H9 (cell line): ENCODE measurements at places on chromosomes 5 and 9. TPM values are rescaled to one million over a fixed set of nuclear protein-coding genes. Genes with fewer than 3 reads are reported as not detected.

Gene GLRA1
- not detected in 2 replicates for total RNA-seq

Gene GPR150
- 0.11 TPM in 1 of 2 replicates, not detected in the other for total RNA-seq

Gene PTPA
- 140 and 145 TPM in 2 replicates for total RNA-seq

Gene FOXD1
- total RNA-seq = 0.20 and 0.31 TPM in 2 replicates

Gene CDKN2B-AS1
- not detected in 2 replicates for total RNA-seq

Gene GRIA1
- 0.31 and 0.52 TPM in 2 replicates for total RNA-seq

Gene PCSK5
- 6.3 and 7.5 TPM in 2 replicates for total RNA-seq

Gene ASPN
- total RNA-seq = not detected in 2 replicates

Gene SLC6A19
- total RNA-seq = not detected in 2 replicates

Gene ACTBL2
- total RNA-seq = not detected in 2 replicates

Gene RACK1
- 2,548 and 2,552 TPM in 2 replicates for total RNA-seq

Gene PCDHB1
- 0.07 and 0.11 TPM in 2 replicates for total RNA-seq

Gene OR2V2
- not detected in 2 replicates for total RNA-seq

Gene NOL8
- total RNA-seq = 42.1 and 48.4 TPM in 2 replicates

Gene UTP15
- 43.5 TPM in 2 replicates for total RNA-seq

Gene RC3H2
- total RNA-seq = 49.0 and 49.8 TPM in 2 replicates

Gene NDST1
- 59.2 and 65.5 TPM in 2 replicates for total RNA-seq

Gene RAI14
- 118 and 127 TPM in 2 replicates for total RNA-seq

Gene SPATA31C2
- total RNA-seq = 0.15 and 0.20 TPM in 2 replicates

Gene PCDHB11
- 1.9 and 2.0 TPM in 2 replicates for total RNA-seq

Gene FRRS1L
- total RNA-seq = 3.3 and 3.5 TPM in 2 replicates

Gene CPLANE1
- 6.8 and 11.6 TPM in 2 replicates for total RNA-seq

Gene TMEM174
- total RNA-seq = not detected in 2 replicates

Gene PCDHB5
- 2.8 and 2.9 TPM in 2 replicates for total RNA-seq

Gene CATSPER3
- total RNA-seq = 0.31 and 0.50 TPM in 2 replicates

Gene ATP10B
- 0.11 and 0.42 TPM in 2 replicates for total RNA-seq

Gene NPDC1
- 51.8 and 57.6 TPM in 2 replicates for total RNA-seq

Gene HSD17B3
- not detected in 2 replicates for total RNA-seq

Gene PIP5K1B
- 1.7 and 2.5 TPM in 2 replicates for total RNA-seq

Gene WDR38
- total RNA-seq = not detected in 2 replicates

Gene KIF4B
- total RNA-seq = 0.04 and 0.07 TPM in 2 replicates

Gene EXOC3
- total RNA-seq = 36.7 and 37.6 TPM in 2 replicates

Gene ELOVL7
- 2.5 and 2.7 TPM in 2 replicates for total RNA-seq

Gene CCDC187
- total RNA-seq = 0.07 and 0.09 TPM in 2 replicates

Gene FOXB2
- 7.8 and 8.4 TPM in 2 replicates for total RNA-seq

Gene TMC1
- 2.4 and 2.5 TPM in 2 replicates for total RNA-seq

Gene VCAN
- total RNA-seq = 271 and 278 TPM in 2 replicates

Gene GLDC
- 74.4 and 74.6 TPM in 2 replicates for total RNA-seq

Gene TUT7
- total RNA-seq = 22.9 and 23.1 TPM in 2 replicates

Gene OTP
- total RNA-seq = not detected in 2 replicates

Gene AQP3
- total RNA-seq = 1.6 TPM in 2 replicates

Gene PCA3
- total RNA-seq = not detected in 2 replicates
